ENCODE measurements at places on chromosomes 3 and 15.

- peak; percentile 67 for DNase-seq
Observed at GRCh38 chr15:70339571-70340493, 242.1 kb upstream of the TLE3 start.

DNA sequence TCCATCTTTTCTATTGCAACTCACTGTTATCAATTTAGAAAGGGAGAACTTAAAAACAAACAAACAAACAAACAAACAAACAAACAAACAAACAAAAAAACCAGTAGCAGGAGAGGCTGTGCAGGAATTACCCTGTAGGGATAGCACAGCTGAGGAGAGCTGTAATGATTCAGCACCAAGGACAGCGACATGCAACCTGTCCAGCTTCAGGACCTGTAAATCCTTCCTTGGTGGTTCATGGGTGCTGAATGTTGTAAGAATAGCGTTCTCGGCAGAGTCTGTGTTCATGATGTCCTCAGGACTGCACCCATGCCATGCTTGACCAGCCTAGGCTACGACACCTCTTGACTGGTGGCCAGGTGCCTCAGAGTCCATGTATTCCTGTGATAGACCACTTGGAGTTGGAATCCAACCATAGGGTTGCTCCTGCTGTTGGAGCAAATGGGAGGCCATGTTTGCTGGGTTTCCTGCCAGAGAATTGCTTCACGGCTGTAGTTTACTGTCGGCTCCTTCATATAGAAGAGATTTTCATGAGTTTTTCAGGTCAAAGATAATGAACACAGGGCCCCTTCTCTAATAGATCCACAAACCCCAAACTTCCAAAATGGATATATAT lies 65.9 kb downstream of the CACNA2D3 start:
- peak; percentile 61 for DNase-seq

- DNase-seq = no peak
Observed at GRCh38 chr3:76938962-76939361, 100.9 kb upstream of the ROBO2 start.

DNA sequence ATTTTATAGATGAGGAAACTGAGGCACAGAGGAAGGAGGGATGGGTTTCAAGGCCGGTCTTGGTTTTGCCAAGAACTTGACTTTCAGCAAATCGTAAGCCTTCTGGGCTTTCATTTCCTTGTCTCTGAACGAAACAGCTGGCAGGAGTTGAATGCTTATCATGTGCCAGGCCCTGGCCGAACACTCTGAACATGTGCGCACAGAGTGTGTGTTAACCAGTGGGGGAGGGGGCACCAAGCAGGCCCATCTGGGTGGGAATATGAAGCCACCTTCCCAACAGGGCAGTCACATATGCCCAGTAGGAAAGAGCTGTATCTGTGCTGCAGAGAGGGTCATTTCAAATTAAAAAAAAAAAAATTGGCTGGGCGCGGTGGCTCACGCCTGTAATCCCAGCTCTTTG lies 29.3 kb downstream of the ZNF710 start:
- no peak for DNase-seq

- DNase-seq = no peak
Observed at GRCh38 chr3:118977671-118978392, 56.8 kb downstream of the IGSF11 start.
